ENCODE measurements at places on chromosomes 3 and 15.

- DNase-seq: no peak
Observed at GRCh38 chr15:97653896-97654295, 306.6 kb upstream of the ARRDC4 start.

DNA sequence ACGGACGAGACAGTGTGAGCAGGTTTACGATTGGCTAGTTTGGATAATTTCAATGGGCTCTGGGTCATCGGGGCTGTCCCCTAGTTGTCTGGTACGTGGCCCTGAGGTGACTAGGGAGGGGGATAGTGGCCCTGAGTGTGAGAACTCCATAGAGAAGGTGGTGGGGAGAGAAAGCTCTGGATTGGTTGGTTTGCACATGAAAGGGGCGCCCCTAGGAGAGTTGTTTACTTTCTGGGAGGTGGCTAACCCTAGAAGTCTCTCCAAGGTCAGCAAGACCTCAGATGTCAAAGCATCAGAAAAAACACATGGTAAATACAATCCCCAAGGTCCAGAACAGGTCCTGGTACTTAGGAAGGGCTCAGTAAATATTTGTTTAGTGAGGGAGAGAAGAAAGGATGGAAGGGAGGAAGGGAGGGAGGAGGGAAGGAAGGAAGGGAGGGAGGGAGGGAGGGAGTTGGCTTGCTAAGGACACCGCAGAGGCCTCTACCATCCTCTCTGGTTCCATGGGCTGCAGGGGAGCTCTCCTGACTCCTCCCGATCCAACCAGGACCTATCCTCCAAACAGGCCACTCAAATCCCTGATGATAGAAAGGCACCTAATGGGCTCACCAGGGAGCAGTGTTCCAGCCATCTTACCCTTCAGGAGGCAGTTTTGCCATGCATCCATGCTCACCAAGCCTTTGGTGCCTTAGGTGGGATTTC lies 3.0 kb upstream of the TRH start:
- no peak for DNase-seq

GRCh38 chr3:188202358-188203138 lies 48.6 kb downstream of the LPP start:
- DNase-seq: no peak

GRCh38 chr3:12158387-12159226 lies at the start of gene TIMP4:
Gene TIMP4 (minus strand): TSS chr3:12158912. CDS start chr3:12158840, 72 bp downstream.
- DNase-seq: no peak

- no peak for DNase-seq
Observed at GRCh38 chr15:83289160-83289559, 4.7 kb upstream of the BNC1 start.

- DNase-seq: no peak
Observed at GRCh38 chr3:54830658-54831057, 97.2 kb downstream of the LRTM1 start.

Data from CD4-positive, alpha-beta T cell treated with Interleukin-15 for 4 hours (primary cell).